G401 (cell line): ENCODE measurements at places on chromosomes 7 and 10.

DNA sequence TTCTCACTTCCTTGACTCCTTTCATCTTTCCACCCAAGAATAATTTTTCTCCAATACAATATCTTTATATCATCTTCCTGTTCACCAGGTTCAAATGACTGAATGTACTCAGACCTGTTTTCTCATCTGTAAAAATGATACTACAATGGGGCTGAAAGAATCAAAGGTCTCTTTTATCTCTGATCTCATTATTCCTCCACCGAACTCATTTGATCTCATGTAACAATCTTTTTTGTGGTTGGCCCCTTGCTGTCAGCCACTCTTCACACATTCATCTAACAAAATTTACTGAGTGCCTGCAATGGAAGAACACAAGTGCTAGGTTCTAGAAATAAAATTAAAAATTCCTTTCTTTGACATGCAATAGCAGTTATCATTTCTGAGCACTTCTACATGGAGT, 65.0 kb downstream of the GRM8 start:
- DNase-seq: no peak

GRCh38 chr10:77404810-77405209, 232.8 kb downstream of the KCNMA1 start:
- no peak for DNase-seq

DNA sequence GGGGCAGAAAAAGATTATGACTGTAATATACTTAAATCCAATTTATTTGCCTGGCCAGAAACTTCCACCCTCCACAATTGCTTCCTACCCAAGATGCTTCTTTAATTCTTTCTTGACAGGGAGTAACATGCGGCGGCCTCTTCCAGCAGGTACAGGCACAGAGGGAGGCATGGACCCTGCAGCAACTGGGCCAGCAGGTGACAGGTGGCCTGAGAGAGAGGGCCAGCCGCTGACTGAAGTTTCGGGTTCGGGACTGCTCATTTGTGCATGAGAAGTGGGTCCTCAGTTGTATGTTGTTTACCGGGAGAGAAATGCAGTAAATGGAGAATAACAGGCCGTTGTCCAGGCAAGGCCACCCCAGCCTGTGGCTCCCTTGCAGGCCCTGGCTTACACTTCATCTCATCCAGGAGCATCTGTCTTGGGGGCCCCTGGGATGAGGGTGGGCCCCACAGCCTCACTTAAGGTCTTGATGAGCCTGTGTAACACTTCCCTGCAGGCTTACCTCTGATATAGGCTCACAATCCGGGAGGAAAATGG, 72.5 kb downstream of the C10orf143 start:
- no peak for DNase-seq

GRCh38 chr7:41603985-41604384, 98.9 kb downstream of the INHBA start:
- DNase-seq: no peak

- no peak for DNase-seq
Measured at GRCh38 chr10:13839430-13839990, 252.7 kb downstream of the PRPF18 start.

GRCh38 chr7:45394117-45394708, 180.0 kb upstream of the ADCY1 start:
- no peak for DNase-seq

DNA sequence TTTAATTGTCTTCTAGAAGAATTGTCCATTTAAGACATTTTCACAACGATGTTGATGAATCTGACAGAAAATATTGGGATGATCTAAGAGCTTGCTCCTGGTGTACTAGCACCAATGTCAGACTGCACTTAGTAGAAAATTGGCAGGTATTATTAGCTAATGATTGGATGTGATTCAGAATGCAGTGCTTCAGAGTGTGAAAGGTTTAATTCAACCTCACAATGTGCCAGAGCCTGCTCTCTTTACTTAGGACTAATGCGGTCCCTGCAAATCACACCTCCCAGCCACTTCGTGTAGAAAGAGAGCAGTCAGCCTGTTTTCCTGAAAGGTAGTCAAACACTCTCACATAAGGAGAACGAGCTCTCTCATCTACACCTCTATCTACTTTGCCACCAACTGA, 197.5 kb downstream of the ZNF438 start:
- no peak for DNase-seq

- DNase-seq: no peak
Measured at GRCh38 chr7:17846935-17847334, 93.4 kb downstream of the SNX13 start.

DNA sequence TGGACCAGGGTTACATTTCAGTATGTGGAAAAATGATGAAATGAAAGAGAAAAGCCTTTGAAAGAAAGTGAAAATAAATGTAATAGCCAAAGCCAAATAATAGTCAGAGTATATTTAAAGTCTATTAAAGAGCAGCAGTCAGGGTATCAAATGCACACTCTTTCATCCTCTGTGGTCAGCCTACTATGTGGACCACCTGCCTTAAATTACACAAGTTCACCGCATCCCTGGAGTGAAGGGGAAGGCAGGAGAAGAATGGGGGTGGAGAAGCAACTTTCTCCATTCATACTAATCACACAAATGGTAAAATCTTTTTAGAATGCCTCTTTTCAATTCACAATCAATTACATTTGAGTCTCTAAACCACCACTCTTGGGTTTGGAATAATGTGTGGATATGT, 16.0 kb downstream of the TWIST1 start:
- DNase-seq: no peak

DNA sequence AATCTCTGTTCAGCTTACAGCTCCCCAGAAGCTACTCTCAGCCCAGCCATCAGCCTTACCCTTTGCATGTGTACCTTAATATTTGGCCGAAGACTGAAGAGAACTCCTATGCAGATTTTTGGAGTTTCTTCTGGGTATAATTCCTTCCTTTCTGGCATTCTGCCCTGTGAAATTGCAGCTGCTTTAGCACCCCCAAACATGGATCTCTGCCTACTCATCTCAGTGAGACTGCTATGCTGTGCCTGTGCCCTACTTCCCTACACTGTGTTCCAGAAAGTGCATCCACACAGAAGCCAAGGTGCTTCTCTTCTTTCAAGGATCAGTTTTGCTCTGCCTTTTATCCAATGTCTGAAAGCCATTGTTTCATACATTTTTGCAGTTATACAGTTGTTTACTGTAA, 81.6 kb downstream of the NPY start:
- DNase-seq: no peak

GRCh38 chr10:35574924-35575352, 30.2 kb upstream of the GJD4 start:
- no peak for DNase-seq

DNA sequence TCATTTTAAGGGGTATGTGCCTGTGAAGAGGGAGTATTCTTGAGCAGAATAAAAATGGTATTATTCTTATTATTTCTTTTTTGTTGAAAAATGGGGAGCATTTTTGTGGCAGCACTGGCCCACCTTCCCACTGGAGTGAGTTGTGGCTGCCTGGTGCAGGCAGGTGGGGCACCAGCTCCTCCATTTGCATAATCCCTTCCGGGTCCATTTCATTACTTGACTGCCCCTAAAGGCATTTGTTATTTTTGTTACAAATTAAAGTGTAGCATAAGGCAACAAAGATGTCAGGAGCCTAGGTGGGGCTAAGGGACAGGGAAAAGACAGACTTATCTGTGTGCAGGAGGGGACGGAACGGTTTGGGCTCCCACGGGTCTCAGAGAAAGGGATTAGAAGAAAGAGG, 26.8 kb downstream of the GOLGA7B start:
- DNase-seq: no peak

GRCh38 chr7:39686261-39686924, 63.0 kb downstream of the RALA start:
- DNase-seq: no peak

DNA sequence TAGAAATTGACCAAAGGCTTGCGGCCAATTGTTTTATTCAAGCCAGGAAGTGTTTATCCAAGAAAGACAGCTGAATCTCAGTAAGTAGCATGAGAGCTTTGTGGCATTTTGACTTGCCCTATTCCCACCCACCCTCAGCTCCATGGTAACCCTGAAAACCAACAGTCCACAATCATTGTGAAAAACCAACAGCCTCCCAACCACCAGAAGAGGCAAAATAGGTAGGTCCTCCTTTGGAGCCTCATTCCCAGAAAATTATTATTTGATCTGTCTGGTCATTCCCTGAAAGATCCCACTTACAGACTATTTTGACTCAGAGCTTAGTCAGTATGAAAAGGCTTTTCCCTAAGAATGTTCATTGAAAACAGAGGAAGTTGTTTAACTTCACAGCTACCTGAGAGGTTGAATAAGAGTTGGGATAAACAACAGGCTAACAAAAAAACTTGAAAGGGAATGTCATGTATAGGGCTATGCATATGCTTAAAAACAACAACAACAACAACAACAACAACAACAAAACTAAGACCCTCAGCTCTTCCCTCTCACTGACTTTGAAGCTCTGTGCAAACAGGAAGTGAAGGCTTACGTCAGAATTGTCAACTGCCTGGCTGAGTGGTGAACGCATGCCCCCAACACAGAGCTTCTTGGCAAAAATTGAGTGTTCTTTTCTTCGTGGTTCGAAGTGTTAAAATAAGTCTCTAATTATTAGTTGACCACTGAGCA, 11.2 kb downstream of the KPNA7 start:
- DNase-seq: no peak

DNA sequence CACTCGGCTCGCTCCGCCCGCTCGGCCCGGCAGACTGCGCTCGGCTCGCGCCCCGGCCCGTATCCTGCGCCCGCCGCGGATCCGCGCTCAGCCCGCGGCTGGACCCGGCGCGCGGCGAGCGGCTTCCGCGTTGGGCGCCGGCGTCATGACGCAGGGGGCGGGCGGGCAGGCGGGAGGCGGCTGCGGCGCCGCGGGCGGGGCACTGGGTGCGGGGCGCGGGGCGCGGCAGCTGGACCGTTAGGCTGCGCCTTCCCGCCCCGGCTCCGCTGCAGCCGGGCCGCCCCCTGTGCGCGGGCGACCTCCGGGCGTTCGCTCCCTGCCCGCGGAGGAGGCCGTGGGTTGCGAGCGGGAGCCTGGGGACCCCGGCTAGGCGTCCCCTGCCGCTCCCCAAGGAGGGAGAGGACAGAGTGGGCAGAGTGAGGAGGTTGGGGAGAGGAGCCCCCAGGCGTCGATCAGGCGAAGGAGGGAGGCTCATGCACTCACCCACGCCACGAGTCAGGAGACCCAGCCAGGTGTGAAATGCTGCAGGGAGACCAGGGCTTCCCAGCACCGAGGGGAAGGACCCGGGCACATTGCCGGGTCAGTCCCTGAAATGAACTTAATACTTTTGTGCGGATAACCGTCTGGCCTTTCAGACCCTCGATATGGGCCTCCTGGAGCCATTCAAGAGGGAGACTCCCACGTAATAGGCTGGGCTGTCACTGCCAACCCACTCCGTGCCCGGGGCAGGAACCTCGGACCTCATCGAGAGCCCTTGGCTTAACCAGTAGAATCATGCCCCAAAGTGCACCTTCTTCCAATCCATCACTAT, at the start of gene PIP4K2A:
PIP4K2A (minus strand) TSS at position 100 of the 811 bp plus-strand sequence. CDS start 252 bp downstream, outside the sequence.
- DNase-seq: peak; percentile 42

GRCh38 chr7:140051820-140052219, 10.9 kb downstream of the PARP12 start:
- DNase-seq: no peak

DNA sequence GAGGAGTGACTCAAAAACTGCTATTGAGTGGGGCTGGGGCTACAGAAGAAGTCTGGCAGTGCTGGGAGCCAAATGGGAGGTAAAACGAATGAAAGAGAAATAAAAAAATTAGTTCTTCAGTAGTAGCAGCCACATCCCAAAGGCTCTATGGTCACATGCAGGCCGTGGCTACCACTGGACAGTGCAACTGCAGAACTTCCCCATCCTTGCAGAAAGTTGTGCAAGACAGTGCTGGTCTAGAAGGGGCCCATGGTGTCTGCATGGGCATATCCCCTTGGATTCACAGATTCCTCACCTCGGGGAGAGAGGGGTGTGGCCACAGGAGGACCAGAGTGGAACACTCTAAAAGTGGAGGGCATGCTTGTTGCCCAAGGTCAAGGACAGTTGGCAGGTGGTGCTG, 47.6 kb downstream of the RPS24 start:
- no peak for DNase-seq

DNA sequence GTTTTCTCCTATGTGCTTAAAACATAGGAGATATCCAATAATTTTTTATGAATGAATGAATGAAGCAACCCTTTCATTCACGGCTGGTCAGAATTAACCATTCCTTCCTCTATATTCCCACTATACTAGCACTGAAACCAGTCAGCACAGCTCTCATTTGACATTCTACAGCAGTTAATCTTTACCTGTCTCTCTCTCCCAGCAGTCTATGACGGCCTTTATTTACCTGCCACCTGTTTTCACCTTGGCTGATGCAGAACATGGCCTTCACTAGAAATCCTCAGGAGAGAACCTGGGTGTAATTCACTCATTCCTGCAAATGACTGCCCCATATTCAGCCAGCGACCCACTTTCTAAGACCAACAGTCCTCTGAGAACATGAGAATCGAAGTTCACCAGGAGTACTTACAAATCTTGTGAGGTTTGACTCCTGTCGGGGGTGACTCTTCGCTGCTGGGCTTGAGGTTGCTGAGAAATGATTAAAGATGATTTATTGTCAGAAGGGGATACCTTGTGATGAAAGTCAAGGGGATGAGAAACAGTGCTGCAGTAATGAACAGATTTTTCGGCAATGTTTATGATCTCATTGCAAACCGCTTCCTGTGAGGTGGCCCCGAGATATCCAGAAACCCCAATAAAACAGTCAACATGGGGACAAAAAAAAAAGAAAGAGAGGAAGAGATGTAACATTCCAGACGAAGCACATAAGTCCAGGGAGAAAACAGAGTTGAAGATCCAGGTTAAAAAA, 30.9 kb upstream of the PDLIM1 start:
- no peak for DNase-seq

GRCh38 chr10:24374134-24374915, 165.4 kb downstream of the KIAA1217 start:
- DNase-seq: no peak

DNA sequence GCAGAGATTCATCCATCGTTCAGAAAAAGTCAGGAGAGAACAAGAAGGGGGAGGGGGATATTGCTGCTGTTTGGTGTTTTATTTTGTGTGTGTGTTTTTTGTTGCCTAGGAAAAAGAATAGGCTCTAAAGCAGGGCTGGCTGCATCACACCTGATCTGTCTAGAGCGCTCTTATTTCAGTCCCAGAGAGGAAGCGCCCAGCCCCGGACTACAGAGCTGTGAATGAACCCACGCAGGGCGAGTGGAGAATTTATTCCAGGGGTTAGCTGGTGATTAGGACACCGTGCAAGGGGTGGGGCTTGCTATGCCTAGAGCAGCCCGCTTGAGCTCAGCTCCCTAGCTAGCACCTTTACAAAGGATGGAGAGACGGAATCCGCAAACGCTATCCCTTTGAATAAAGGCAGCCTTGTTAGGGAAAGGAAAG, 621 bp upstream of the FAM13C start:
- peak; percentile 76 for DNase-seq

GRCh38 chr10:92719991-92720830, 30.5 kb downstream of the HHEX start:
- DNase-seq: no peak

- no peak for DNase-seq
Measured at GRCh38 chr7:46633200-46633599, 712.1 kb upstream of the IGFBP3 start.

GRCh38 chr7:135192914-135193536, 18.3 kb downstream of the WDR91 start:
- no peak for DNase-seq
